ENCODE measurements at places on chromosomes 3 and 15. TPM values are rescaled to one million over a fixed set of nuclear protein-coding genes. Genes with fewer than 3 reads are reported as not detected.
A peak's percentile ranks its signal among the peaks of the same experiment; 100 is the strongest.

Gene STXBP5L
- total RNA-seq = 0.03 TPM

Gene FOXB1
- not detected for total RNA-seq

Gene GABRR3
- total RNA-seq = not detected

Gene CHRFAM7A
- not detected for total RNA-seq

Gene LRRN1
- not detected for total RNA-seq

Gene LRTM1
- not detected for total RNA-seq

Gene UBE2E2
- 45.0 TPM for total RNA-seq

Gene CELSR3
- 0.26 TPM for total RNA-seq

Gene NEK11
- total RNA-seq = 6.3 TPM

Gene HGD
- not detected for total RNA-seq

Gene TGM4
- 0.05 TPM for total RNA-seq

- no peak for DNase-seq
Measured at GRCh38 chr15:57308170-57308545, 68.1 kb upstream of the CGNL1 start.

GRCh38 chr3:22969276-22969675 lies 233.9 kb upstream of the UBE2E2 start:
- no peak for DNase-seq

DNA sequence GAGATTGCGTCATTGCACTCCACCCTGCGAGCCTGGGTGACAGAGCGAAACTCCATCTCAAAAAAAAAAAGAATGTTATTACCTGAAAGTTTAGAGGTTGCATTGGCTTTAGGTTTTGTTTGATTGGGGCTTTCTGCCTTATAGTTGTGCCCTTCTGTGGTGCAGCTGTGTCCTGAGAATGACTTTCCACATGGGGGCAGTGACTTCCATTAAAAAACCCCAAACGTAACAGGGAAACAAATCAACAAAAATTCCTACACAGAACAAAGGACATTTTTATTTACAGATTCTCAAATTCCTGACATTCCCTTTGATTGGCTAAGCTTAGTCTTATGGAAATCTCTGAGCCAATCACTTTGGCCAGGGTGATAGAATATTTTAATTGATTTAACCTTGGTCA lies 154.1 kb upstream of the GPR149 start:
- no peak for DNase-seq

- DNase-seq = no peak
Measured at GRCh38 chr3:179072100-179072438, 460 bp upstream of the ZMAT3 start.

DNA sequence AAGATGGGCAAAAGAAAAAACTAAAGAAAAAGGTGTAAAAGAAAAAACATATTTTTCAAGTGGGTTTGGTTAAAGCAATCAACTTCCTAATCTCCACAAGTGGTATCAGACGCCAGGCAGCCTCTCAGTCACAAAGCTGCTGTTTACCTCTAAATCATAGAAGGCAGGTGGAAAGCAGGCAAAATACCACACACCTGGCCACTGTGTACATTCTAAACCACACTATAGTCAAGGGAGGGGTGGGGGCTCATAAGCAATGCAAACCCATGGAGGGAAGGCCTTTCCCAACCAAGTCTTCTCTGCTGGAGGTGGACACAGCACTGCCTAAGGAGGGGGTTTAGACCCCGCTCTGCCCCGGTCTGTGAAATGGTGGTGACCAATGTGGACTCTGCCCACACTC lies 50.4 kb downstream of the MCF2L2 start:
- no peak for DNase-seq

DNA sequence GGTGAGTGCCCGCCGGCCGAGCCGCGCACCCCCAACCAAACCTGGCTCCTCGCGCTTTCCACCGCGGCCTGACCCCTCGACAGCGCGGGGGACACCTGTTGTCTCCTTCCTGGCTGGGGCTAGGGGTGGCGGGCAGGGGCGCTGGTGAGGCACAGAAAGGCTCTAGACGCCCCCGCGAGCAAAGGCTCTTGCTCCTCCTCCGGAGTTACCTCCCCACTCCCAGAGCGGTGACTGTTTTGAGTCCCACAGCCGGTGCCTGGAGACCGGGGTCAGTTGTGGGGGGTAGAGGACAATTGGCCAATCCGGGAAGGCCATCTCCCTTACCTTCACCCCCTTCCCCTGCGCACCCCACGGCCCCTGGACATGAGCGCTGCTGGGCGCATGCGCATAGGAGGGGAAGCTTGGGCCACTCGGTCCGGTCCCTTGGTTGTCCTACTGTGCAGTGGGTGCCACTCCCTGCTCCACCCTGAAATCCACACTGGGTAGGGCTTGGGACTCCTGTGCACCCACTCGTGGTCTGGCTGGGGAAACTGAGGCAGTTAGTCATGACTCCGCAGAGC lies 554 bp downstream of the CHST13 start:
- DNase-seq = no peak

DNA sequence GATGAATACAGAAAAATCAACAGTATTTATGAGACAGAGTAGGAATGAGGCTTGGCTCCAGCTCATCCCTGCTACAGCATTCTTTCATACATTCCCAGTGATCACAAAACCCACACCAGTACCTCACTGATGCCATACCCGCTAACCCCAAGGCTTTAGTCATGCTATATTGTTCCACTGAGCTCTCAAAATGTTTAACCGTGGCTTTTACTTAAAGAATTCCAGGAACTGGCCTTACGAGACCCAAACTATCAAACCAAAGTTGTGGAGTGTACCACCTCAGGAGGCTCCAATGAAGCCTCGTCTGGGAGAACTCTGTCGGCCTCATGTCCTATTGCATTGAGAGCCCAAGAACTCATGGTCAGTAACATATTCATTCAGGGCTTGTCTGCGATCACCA lies 278.9 kb downstream of the ULK4 start:
- DNase-seq = peak; percentile 83

DNA sequence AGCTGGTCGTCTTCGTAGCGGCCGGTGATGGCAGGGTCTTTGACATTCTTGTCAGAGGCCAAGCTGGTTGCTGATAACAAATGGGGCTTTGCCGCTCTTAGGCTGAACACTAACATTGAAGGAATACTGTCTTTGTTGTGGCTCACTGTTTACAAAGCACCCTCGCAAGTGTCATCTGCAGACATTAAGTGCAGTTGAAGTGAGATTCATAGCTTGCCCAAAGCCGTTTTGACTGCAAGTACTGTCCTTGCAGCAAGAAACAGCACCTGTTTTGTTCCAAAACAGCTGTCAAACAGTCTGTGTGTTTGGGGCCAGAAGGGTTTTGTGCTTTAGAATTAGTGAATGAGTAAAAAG lies 568 bp downstream of the SENP2 start:
- DNase-seq = no peak

DNA sequence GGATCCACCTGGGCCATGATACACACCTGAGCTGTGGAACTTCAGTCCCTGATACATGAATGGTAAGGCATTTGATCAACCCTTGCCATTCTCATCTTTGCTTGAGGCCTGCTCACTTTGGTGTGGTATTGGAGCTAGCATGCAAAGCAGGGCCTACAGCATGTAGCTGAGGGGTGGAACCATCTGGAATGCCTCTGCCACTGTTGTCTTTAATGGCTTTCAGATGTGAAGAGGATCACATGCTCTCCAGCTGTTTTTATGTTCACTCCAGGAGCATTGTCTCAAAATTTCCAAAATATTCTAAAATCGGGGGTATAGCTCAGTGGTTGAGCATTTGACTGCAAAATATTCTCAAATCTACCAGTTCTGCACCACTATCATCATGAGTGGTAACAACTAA lies 64.4 kb upstream of the PHLDB2 start:
- no peak for DNase-seq

DNA sequence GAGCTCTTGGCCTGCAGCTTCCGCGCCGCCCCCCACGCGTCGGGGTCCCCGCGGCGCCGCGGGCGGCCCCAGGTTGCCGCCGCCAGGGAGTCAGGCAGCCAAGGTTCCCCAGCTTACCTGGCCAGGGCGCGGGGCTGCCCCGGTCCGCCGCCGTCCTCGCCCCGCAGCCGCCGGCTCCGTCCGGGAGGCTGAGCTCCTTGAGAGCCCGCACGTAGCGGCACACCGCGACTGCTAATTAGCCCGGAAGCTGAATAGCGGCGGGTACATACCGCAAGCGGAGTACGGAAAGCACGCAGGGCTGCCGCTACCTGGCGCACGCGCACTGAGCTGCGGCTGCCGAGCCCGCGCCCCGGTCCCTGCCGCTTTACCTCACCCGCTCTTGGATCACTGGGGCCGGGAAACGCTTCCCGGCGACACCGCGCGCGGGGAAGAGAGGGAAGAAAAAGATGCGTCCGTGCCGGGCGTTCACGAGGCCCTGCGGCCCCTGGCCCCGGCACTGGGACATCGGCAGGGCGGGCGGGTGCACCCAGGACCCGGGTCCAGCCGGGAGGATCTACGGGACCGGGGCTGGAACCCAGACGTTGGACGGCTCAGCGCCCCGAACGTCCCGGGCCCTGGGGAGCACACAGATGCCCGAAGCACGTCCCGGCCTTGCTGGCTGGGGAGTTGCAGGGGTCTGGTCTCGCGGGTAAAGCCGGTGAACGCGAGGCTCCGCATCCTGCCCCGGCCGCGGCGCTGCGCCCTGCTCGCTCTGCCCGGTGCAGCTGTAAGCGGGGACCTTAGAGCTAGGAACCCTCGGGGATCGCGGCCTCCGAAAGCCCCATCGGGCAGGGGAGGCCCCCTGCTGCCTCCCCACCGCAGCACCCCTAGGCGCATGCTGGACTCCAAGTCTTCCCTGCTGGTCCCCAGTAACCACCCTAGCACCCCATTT lies at the start of gene GOLGA8B:
Gene GOLGA8B, minus strand, starts transcription at position 253 of the 931 bp plus-strand sequence. CDS start 47,739 bp downstream, outside the sequence.
- peak; percentile 57 for DNase-seq

GRCh38 chr15:90860450-90860849 lies 7.9 kb upstream of the FURIN start:
- no peak for DNase-seq

DNA sequence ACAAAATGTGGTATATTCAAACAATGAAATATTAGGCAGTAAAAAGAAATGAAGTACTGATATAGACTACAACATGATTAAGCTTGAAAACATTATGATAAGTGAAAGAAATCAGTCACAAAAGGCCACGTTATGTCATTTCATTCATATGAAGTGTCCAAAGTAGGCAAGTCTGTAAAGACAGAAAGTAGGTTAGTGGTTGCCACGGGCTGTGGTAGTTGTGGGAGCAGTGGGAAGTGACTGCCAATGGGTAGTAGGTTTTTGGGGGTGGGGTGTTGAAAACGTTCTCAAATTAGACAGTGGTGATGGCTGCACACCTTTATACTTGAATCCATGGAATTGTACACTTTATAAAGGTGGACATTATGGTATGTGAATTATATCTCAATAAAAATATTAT lies 12.1 kb downstream of the GALNT15 start:
- DNase-seq = no peak

GRCh38 chr3:193780397-193780796 lies 187.4 kb downstream of the OPA1 start:
- DNase-seq = no peak

DNA sequence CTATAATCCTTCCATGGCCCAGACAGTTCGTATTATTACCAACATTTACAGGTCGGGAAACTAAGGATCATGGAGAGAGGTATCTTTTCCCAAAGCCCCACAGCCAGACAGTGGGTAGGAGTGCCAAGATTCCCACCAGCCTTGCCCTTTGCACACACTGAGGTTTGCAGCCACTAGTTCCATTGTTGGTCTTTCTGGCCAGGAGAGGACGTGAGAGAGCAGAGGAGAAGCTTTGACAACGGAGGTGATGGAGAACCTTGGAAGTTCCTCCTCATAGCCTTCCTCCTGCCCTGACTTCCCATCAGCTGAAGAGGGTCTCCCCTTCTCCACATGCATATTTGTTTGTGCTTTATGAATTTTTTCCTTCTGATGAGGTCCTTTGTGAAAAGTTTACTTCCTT lies 50.5 kb upstream of the PLCL2 start:
- DNase-seq = no peak

- DNase-seq = no peak
Measured at GRCh38 chr3:50210510-50211367, 5.7 kb downstream of the SLC38A3 start.

GRCh38 chr3:171460725-171461524 lies 720 bp upstream of the TNIK start:
- no peak for DNase-seq

DNA sequence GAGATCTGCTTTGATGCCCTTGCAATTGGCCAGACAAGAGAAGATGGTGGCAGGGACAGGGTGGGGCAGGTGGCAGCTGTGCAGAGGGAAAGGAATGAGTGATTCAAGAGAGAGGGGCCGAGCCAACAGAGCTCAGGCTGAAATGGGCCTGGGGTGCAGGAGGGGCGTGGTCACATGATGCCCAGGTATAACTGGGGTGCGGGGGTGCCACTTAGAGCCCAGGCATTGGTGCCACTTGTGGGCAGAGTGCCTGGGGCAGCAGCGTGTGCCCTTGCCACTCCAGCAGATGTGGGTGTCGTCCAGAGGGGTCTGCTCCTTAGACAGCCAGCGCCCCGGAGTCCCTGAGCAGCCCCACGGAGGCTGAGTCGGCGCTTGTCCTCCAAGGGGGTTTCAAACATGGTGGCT lies 88.7 kb downstream of the PLXNA1 start:
- DNase-seq = no peak

DNA sequence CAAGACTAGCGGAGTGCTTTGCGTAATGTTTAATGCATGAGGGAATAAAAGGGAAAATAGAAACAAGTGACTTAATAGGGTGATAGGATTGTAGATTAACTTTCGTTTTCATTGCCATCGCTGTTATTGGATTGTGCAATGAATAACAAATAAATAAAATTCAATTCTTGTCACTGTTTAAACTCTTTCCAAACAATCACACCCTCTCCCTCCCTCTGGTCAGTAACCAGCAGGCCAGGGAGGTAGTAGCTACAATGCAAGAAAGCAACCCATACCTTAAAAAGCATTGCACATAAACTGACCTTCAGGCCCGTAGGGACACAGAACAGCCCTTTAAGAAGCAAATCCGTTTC lies 705 bp upstream of the TFRC start:
- DNase-seq = no peak

DNA sequence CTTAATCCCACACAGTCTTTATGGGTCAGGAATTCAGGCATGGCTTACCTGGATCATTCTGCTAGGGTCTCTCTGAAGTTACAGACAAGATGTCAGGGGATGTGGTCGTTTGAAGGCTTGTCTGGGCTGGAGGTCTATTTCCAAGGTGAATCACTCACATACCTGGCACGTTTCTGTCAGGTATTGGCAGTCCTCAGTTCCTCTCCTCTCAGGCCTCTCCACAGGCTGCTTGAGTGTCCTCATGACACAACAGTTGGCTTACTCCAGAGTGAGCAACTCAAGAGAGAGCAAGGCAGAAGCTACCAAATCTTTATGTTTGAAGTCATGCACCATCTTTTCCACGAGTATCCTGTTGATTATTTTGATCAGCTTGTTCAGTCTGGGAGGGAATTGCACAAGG lies 43.9 kb upstream of the PARP14 start:
- no peak for DNase-seq

- DNase-seq = no peak
Measured at GRCh38 chr3:26484140-26484539, 138.4 kb upstream of the LRRC3B start.

- DNase-seq = no peak
Measured at GRCh38 chr3:152160350-152161011, 108.2 kb upstream of the MBNL1 start.

DNA sequence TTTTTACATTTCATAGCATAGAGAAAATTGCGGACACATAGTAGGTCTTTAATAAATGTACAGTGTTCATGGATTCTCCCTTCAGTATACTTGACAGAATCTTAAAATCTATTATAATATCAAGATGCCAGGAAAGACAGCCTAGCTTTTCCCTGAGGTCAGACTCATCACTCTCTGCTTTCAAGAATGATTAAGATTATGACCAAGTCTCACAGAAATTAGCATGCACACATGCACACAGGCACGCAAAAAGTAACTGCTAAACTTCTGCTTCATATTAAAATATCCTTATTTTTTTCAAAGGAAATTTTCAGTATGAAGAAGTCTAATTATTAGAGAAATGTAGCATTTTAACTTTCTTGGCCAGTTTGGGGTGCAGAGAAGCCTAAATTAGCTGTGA lies 493.8 kb upstream of the NECTIN3 start:
- no peak for DNase-seq
